ENCODE measurements at places on chromosomes 4 and X. TPM values are rescaled to one million over a fixed set of nuclear protein-coding genes. Genes with fewer than 3 reads are reported as not detected.

- DNase-seq, result no peak
These were observed 1028.9 kb upstream of the INTU start for GRCh38 chr4:126603825-126604224.

DNA sequence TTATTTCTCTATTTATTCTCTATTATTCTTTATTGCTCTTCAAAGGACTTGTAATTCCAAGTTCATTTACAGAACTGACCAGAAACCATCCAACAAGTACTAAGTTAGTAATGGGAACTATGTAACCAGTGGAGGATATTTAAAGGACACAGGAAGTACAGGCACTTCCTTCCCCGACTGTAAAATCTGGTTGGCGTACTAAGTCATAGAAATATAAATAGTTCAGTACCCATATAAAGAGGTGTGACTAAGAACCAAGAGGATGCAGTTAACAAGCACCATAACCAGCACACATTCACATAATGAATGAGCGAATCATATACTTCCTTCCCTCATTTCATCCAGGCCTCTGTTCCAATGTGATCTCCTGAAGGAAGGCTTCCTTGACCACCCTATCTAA, 3.6 kb upstream of the EIF4E start:
- no peak for DNase-seq

HOPX gene
- total RNA-seq, result 4.8 TPM

DNA sequence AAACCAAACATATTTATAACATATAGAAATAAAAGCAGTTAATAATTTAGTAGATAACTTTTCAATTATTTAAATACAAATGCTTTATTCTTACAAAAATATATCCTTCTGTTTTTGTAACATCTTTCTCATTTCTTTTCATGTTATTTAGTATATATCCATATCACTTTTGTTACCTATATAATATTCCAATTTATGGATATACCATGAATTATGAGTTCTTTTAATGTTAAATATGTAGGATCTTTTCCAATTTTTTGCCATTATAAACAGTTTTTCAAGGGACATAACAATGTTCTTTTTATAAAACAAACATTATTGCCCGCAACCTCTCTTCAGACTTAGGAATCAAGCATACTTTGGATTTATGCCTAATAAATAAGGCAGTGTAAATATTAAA, 151.6 kb downstream of the PRDM5 start:
- no peak for DNase-seq

GRCh38 chr4:153205757-153206156, 1.5 kb downstream of the TRIM2 start:
- DNase-seq, result no peak

DNA sequence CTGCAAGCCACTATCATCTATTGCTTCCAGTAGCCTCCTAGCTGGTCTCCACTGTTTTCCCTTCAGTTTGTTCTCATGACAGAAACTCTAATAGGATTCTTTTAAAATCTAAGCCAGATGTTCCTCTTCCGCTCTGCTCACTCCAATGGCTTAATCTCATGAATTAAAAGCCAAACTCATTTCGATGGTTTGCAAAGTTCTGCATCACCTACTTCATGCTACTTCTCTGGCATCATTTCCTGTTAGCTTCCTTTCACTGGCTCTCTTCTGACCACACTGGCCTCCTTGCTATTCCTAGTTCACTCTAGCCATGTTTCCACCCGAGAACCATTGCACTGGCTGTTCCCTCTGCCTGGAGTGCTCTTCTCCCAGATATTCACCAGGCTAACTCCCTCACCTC, 102.0 kb upstream of the LSM6 start:
- no peak for DNase-seq

DNA sequence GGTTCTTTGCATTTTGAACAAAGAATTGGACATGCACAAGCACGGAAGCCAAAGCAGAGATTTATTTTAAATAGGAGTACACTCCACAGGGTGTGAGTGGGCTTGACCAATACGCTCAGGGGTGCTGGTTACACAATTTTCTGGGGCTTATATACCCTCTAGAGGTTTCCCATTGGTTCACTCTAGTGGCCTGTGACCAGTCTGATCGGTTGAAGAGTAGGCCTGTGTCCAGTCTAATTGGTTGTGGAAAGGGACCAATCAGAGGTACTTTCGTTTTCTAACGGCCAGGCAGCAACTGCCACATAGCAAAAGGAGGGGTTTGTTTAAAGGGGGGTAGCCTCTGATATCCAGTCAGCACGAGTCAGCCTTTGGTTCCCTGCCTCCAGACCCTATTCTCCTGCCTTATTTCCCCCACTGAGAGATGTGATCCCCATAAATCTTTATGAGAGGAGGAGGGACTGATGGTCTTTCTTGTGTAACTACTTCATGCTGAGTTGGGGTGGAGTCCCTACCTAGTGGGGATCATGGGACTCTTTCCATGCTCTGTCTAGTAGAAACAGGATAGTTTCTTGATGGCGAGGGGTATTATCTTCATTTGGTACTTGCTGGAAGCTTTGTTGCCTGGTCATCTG, 11.3 kb upstream of the AREG start:
- no peak for DNase-seq

DNA sequence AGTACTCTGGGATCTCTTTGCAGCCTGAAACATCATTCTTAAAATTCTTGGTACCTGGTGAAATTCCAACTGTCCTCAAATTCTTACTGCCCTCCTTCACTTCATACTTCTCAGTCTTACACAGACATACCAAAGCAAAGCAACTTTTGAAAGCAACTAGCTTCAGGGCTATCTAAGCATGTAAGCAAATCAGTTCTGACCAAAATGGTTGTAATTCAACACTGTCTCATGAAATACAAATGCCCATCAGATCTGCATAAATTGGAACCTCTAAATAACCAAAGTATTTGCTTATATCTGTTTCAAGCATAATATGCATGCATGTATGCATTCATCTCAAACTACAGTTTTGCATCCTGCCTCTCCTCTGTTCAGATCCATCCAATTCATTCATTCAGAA, 308.1 kb upstream of the PPARGC1A start:
- DNase-seq, result no peak

DNA sequence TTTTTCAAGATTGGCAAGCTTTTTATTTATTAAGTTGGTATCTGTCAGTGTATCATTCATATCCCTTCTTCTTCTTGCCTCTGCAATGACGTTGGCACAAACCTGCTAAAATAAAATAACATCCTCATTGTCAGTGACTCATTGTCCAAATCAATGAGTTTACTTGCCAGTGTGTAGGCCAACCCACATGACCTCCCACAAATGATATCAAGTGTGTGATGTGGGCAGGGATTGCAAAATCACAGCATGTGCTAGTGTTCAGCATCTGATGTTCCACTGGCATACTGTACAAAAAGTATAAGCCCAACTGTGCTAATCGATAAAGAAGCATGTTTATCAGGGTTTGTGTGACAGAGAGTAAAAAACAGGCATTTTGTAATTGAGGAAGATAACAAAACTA, 25.5 kb downstream of the GPAT3 start:
- no peak for DNase-seq

CHIC1 gene
- total RNA-seq, result 10.8 TPM

- no peak for DNase-seq
These were observed 10.9 kb downstream of the AFAP1 start for GRCh38 chr4:7928711-7929110.

GRCh38 chrX:19291086-19291485, 52.6 kb upstream of the PDHA1 start:
- DNase-seq, result no peak

SLIT2 gene
- total RNA-seq, result 20.3 TPM

MGAT4D gene
- not detected for total RNA-seq

GRCh38 chr4:115334736-115335411, 221.5 kb upstream of the NDST4 start:
- no peak for DNase-seq

- no peak for DNase-seq
These were observed 95.5 kb downstream of the SOWAHB start for GRCh38 chr4:76802236-76803021.

LRIT3 gene
- 0.59 TPM for total RNA-seq

DNA sequence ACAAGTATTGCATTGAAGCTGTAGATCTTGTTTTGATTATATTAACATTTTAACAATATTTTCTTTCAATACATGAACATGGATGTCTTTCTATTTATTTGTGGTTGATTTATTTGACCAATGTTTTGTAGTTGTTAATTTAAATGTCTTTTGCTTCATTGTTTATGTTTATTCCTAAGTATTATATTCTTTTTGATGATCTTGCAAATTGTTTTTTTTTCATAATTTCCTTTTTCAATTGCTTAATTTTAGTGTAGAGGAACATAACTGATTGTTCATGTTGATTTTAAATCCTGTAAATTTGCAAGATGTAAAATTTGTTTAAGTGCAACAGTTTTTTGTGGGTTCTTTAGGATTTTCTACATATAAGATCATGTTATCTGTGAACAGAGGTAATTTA, 744.1 kb downstream of the FAM133A start:
- no peak for DNase-seq

DNA sequence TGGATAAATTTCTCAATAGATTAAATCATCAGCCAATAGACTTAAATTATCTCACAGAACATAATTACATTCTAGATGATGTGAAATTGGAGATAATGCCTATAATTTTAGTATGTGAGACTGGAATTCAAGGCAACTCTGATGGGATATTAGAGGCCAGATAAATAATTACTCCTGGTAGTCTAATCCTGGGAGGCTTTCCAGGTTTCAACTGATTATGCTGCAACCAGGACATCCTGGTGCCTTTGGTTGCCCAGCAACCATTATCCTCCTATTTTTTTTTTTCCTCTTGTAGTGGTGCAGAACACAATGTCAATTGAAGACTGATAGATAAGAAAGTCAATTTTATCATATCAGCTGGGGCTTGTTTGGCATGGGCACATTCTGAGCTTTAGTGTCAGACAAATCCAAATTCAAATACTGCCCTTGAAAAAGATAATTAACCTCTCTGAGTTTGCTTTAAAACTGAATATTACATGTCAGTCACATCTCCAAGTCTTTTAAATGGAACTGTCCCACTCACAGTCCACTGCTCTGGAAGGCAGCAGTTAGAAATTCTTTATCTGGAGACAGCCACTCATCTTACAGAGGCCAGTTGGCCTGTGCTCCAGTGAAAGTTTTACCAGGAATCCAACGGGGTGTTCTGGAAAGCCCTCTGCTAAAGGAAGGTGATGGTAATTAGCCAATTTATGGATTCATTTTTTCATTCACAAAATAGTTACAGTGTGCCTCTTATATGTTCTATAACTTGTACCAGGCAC, 95.3 kb upstream of the GUCY1A1 start:
- DNase-seq, result no peak

- no peak for DNase-seq
These were observed 18.8 kb upstream of the TMSB4X start for GRCh38 chrX:12955882-12956703.

IBSP gene
- total RNA-seq, result not detected

GRCh38 chrX:21781976-21782375, 24.1 kb upstream of the SMPX start:
- no peak for DNase-seq

- DNase-seq, result no peak
These were observed 49.4 kb downstream of the EVC2 start for GRCh38 chr4:5658974-5659373.

SORBS2 gene
- total RNA-seq, result 132 TPM

GRCh38 chr4:17933126-17933525, 88.4 kb downstream of the LCORL start:
- no peak for DNase-seq

- DNase-seq, result no peak
These were observed 151.8 kb downstream of the TSPAN5 start for GRCh38 chr4:98506462-98507132.

GAGE12E gene
- total RNA-seq, result not detected

DNA sequence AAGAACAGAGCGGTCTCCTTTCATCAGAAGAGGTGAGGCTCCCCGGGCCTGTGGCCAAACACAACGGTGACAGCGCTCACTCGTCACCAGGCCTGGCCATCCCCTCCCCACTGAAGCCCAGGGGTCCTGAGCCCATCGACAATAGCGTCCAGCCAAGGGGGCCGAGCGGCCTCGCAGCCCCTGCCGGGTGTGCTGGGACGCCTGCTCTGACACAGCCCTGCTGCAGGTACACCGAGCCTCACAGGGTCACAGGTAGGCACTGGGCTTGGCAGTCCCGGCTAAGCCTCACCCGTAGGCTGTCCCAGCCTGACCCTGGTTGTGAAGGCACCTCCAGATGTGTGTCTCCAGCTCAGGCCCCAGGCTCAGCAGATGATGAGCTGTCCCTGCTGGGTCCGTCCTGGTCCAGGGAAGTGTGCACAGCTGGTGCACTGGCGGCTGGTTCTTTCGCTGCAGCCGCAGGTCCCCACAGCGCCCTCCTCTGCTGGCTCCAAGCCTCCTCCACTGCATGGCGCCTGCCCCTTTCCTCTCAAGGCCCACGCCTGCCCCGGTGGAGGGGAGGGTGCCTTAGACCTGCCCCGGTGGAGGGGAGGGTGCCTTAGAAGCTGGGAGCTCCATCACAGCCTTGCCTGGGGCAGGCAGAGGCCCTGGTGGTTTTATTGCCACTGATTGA, 21.5 kb downstream of the UVSSA start:
- no peak for DNase-seq

GRCh38 chr4:137957806-137958205, 284.3 kb downstream of the SLC7A11 start:
- DNase-seq, result no peak

GRCh38 chrX:135434258-135435138, 12.8 kb downstream of the SMIM10L2A start:
- DNase-seq, result no peak

DNA sequence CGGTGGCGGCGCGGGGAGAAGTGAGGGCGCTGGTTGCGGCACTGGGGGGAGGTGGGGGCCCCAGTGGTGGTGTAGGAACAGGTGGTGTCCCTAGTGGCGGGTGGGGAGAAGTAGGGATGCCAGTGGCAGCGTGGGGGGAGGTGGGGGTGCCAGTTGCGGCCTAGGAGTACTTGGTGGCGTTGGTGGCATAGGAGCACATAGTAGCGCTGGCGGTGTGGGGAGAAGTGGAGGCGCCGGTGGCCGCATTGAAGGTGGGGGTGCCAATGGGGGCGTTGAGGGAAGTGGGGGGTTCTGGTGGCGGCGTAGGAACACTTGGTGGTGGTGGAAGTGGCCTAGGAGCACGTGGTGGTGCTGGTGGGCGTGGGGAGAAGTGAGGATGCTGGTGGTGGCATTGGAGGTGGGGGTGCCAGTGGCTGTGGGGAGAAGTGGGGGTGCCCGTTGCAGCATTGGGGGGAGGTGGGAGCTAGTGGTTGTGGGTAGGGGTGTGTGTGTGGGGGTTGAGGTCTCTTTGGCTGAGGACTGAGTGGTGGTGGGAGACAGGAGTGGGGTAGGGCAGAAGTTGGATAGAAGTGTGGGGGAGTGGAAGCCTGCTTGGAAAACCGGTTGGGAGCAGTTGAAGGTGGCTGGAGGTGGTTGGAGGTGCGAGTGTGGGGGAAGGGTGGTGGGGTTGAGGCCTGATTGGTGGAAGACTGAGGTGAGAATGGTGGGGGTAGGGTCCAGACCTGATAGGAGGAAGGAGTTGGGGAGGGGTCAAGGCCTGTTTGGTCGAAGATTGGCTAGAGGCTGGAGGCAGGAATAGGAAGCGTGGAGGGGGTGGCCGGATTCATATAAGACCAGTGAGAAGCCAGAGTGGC, 1.1 kb downstream of the GCNA start:
- no peak for DNase-seq

VCX3B gene
- not detected for total RNA-seq
